ENCODE measurements at places on chromosomes 11 and 22.

- peak; percentile 40 for DNase-seq
Observed at GRCh38 chr11:67053896-67054329, 2.7 kb upstream of the RHOD start.

GRCh38 chr22:27573280-27574001 is 228.1 kb downstream of the MN1 start:
- no peak for DNase-seq

DNA sequence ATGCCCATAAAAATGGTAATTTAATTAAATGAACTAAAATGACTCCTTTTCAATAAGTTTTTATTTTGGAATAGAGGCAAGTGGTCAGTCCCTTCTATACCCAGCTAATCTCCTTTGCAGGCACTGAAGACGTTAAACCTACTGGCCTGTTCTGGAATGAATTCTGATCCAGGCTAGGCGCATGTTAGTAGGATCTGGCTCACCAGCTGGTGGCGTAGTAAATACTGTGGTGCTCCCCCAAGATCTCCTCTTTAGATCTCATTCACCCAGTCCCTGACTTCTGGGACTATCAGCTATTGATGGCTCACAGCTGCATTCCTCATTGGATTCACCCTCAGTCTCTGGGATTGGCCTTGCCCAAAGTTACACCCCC is 173.7 kb upstream of the DDI1 start:
- no peak for DNase-seq

DNA sequence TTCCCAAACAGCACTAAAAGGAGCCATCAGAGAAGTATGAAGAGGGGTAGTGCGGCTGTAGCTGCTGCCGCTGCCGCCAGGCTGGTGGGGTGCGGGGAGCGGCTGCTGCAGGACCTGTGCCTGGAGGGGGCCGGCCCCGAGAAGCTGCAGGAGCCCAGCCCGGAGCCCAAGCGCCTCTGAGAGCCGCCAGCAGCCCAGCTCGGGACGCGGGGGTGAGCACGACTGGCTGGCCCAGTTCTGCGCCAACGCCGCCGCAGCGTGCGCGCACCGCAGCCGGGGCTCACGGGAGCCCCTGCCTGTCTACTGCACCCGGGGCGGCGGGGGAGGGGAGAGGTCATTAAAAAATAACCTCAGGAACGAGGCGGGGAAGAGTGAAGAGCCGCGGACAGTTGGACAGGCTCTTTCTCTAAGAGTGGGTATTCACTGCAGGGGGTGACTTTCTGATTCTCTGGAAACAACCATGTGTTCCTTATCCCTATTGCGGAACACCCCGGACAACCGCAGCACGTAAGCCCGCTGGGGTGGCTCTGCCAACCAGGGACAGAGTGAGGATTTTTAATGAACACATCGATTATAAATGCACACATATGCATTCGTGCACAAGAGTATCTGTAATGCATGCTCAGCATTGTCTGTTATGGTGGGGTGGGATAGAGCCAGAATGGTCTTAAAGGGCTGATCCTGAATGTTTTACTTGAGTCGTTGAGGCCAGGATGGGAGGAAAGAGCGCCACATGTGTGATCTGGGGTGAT is 453 bp downstream of the GAS2 start:
- no peak for DNase-seq

DNA sequence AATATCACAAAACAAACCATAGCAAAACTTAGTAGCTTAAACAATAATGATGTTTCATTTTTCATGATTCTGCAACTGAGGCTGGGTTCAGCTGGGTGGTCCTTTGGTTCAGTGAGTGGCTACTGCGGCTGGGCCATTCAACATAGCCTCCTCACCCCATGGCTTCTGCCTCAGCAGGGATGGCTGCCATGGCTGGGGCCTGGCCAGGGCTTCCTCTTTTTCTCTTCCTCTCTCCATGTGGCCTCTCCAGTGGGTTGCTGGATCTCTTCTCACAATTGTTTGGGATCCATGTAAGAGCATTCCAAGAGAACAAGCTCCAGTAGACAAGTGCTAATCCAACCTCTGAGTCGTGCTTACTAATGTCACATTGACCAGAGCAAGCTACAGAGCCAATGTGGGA is 248.6 kb upstream of the PLET1 start:
- no peak for DNase-seq

DNA sequence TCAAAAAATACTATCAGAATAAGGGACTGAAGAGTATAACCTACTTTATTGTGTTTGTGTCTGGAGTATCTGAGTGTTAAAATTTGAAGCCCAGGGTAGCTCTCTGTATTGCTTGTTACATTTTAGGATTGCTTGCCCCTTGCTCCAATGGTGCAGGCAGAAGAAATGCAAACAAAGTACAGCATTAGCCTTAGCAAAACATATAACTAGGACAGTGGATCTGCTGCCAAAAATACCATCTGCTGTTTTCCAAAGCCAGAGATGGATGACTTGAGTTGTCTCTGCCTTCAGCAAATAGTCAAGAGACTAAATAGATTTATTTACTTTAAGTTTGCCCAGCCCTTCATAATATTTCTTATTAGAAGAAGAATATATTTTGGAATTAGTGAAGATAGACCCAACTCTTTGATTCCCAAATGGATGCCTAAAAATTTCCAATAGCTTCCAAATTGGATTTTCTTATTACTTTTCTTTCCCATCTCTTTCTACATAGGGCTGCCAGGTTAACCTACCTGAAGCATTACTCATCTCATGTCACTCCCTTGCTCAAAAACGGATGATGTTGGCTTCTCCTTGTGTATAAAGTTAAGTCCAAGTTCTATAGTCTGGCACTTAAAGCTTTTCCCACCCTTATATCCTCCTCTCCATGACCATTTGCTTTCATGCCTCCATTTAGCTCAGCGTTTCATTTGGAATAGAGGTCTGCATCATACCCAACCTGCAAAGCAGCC is 66.3 kb downstream of the LDLRAD3 start:
- DNase-seq: peak; percentile 24

DNA sequence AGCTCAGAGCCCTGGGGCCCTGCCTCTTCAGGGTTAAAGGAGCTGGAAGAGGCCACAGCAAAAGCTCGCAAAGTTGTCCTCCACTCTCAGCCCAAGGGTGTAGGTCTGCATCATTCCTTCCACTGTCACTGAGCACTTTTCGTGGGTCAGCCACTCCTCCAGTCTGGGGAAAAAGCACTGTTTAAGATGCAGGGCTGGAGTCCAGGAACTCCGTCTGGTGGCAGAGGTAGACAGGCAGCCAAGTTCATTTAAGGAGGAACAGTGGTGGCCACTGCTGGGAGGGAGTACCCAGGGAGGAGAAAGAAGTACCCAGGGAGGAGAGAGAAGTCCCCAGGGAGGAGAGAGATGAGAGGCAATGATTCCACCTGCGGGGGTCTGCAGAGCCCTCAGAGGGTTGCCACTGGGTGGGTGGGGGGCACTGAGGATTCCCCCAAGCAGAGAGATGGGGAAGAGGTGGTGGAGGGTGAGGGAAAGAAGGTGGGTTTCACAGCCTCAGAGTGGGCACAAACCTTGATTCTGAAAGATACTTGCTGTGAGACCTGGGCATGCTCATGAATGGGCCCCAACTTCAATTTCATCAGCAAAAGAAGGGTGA is 70.0 kb upstream of the B3GAT1 start:
- DNase-seq: no peak
